H7 (cell line): ENCODE measurements at places on chromosomes 13 and 19.

DNA sequence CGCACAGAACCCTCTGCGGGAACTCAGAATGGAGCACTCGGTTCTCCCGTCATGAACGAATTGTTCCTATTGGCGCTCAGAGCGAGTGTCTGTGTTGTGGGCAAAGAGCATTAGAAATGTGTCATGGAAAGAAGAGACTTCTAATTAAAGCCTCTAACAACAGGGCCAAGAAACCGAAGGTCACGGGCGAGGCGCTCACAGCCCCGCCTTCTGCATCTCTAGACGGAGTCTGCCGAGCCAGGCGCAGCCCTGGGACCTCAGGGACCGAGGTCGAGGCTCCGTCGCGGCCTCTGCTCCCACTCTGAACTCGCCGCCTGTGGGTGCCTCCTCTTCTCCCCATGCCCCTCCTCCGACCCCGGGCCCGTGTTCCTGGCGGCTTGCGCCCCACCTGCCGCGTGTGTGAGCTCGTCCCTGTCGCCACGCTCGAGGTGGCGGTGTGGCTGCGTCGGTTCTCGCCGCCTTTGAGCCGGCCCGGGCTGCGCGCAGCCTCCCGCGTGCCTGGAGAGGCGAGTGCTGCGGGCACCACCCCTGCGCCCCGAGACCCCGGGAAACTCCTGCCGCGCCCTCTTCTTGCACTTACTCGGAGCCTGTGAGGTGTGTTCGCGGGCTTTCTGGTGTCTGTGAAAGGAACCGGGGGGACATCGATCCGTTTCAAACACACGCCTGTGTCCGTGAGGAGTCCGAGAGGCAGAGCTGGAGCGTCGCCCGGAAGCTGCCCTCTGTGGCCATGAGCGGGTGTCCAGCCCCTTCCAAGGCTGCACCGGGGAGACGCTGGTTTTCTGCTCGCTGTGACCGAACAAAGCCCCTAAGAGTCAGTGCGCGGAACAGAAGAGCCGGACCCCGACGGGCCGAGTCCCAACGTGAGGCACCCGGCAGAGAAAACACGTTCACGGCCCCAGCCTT, 45.4 kb upstream of the SPACA7 start:
- DNase-seq: peak; percentile 76

- no peak for DNase-seq
These were observed 253.4 kb downstream of the SLITRK6 start for GRCh38 chr13:85545771-85546170.

DNA sequence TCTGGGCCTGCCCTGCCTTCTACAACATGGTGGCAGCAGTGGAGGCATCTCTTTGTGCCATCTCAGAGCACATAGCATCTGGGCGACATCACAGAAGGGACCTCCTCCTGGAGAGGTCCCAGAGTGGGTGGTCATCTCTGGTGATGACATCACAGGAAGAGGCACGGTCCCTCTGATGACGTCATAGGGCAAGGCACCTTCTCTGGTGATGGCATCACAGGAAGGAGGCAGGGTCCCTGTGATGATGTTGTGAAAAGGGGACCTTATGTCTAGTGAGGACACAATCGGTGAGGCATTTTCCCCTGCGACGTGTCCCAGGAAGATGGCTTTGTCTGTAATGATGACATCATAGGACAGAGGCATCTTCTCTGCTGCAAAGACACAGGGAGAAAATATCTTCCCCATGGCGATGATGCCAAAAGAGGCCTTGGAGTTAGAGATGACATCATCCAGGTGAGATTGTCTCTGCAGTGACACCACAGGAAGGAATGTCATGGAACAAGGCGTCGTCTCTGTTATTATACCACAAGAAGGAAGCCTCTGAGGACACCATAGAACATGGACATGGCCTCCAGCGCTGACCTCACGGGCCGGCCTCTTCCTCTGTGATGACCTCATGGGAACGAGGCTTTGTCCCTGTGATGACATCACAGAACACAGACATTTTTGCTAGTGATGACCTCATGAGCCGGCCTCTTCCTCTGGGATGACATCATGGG, 10.7 kb downstream of the SHISA7 start:
- DNase-seq: no peak

- DNase-seq: no peak
These were observed 87.3 kb upstream of the FARP1 start for GRCh38 chr13:98055623-98056022.

- peak; percentile 60 for DNase-seq
These were observed 8.2 kb downstream of the KLHL26 start for GRCh38 chr19:18645035-18645511.

GRCh38 chr13:25166306-25166705, 5.8 kb downstream of the AMER2 start:
- DNase-seq: no peak

- DNase-seq: no peak
These were observed 25.2 kb downstream of the MARK4 start for GRCh38 chr19:45276284-45276687.

DNA sequence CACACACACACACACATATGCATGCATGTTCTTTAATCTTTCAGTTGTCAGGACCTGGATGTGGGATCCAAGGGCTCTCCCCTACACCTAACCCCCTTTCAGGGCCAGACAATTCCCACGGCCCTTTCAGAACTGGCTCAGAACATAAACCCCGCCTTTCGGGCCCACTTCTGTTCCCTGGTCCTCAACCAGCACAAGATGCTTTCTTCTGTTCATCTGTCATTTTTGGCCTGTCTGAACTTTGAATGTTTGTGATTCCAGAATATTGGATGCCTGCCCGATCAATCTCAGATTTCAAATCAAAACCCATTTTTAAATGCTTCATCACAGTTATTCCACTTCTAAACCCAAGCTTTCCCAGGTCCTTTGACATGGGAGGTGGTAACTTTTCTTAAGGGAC, 167.3 kb downstream of the USP12 start:
- DNase-seq: no peak

GRCh38 chr13:113297370-113298042, 467 bp downstream of the LAMP1 start:
- no peak for DNase-seq

DNA sequence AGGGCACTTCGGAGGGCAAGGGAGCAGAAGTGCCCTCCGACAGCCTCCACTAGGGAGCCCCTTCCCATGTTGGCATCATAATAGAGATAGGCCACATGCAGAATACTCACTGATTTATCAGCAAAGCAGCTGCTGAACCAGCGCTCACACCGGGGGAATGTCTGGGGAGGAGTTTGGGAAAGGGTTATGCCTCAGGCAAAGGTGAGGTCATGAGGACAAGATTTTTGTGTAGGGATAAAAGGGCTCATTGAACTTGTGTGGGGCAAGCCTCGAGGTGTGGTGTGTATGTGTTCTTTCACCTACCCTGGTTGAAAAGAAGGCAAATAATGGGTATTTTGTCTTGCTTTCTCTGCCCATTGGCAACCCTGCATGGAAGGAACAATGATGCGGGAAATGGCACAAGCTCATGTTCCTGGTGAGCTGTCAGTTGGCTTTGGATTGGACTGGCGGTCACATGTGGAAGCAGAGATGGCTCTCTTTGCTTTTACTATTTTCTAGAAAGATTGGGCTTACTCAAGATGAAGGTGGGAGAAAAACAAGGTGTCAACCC, 39.1 kb upstream of the SLC7A9 start:
- DNase-seq: no peak

DNA sequence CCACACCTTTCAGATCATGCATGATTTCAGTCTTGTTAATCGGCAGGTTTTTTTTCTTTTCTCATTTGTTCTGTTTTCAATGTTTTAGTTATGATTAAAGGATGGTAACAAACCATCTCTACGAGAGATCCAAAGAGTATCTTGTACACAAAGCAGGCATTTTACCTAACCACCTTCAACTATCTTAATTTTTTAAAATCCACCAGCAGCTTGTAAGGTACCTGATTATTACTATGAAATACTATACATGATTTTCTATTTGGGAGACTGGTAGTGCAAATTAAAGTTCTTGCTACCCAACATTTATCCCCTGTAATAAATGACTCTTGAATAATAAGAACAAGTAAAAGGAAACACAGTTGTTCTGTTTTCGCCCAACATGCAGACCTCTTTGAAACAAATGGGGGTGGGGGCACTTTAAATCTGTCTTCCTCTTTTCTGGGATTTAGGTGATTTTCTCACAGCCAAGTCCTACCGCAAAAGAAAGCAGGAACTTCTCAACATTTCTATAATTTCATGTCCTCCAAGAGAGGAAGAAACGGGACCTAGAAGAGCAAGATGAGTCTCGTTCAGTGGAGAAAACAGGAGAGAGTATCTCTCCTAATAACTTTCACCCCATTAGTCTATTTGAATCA, 3.6 kb downstream of the POU4F1 start:
- no peak for DNase-seq

DNA sequence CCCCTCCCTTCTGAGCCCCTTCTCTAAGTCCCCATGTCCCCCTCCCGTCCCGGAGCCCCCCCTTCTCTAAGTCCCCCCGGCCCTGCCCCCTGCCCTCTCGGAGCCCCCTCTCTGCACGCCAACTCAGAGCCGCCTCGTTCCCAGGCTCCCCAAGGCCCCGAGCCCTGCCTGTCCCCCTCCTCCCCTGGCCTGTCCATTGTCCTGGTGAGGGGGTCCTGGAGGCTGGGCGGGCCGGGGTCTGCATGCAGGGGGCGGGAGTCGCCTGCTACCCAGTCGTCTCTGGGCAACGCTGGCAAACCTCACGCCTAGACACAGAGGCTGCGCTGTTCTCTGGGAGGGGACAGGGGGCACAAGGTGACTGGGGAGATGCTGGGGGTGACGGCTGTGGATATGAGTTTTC, 39.2 kb upstream of the SEMA6B start:
- DNase-seq: peak; percentile 81
